ENCODE measurements at places on chromosomes 5 and 9.

DNA sequence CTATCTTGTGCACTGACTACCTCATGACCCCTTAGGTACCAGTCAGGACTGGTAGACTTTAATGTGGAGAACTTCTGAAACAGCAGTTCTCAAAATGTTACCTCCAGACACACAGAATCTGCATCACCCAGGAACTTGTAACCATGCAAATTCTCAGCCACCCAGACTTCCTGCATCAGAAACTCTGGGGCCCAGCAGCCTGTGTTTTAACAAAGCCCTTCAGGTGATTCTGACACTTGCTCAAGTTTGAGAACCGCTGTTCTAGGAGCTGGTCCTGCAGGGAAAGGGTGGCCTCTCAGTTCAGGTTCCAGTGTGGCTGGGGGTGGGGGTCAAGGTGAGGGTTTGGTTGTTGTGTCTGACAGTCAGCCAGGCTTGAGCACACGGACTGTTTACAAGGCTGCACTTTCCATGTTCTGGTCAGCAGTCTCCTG lies 28.4 kb downstream of the ZFP62 start:
- DNase-seq = no peak

GRCh38 chr9:134963546-134963945 lies 45.8 kb upstream of the FCN1 start:
- no peak for DNase-seq

DNA sequence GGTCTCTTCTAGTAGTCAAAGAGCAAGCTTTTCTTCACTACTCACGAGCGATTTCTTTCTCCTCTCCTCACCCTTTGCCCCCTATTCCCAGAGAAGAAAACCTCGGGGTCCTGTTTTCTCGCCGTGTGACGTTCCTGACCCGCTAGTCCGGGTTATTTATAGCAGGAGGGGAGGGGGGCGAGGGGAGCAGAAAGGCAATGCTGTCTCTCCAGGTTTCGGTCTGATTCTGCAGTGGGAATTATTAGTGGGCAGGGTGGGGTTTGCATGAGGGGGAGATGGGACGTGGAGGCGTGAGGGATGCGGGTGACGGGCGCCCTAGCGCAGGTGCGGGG lies 847 bp upstream of the GABRB2 start:
- DNase-seq = no peak

DNA sequence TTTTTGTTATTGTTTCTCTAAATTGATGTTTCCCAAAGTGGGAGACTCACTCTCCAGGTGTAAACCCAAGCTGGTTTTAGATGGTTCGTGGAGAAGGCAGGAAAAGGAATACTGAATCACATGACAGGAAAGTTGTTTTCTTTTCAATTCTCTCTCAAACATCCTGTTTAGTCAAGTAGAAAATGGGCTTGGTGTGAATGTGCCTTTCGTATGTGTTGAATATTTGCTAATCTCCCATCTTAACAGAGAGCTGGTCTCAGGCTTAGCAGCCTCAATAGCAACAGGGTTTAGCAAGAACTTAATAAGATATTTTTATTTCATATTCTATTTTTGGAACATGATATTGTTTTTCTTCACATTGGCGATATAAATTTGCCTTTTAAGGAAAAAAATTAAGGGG lies 119.7 kb downstream of the INSYN2B start:
- no peak for DNase-seq

DNA sequence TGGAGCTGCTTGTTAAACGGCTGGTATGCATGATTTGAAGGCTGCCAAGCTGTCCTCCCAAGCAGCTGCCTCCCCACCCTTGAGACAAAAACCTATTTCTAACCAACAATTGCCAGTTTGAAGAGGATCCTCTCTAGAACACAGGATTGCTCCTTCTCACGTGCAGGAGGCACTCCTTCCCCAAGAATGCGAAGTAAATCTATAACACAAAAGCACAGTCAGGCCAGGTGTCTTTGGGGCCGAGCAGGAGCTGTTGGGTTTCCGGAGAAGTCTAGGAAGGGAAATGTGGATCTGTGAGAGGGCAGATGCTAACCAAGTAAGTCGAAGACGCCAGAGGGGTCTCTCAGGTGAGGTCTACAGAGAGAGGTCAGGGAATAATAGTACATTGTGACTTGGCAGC lies 35.4 kb upstream of the GNPDA1 start:
- no peak for DNase-seq

DNA sequence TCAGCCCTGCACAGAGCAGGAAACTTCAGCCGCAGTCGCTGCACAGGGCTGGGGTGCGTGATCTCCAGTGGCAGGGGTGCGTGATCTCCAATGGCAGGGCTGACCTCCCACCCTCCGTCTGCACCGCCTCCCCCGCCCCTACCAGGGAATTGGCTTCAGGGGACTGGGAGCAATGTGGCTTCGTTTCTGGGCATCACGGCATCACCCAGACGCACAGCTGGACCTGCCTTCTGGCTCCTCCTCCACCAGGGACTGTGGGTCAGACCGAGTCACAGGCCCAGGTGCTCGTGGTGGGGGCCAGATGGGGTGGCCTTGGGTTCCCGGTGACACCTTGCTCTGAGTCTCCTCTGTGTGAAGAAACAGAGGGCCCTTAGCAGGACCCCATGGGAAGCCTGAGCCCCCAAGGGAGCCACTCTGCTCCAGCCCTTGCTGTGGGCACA lies 51.1 kb downstream of the AHRR start:
- DNase-seq = no peak

GRCh38 chr5:54905942-54906537 lies 79.4 kb downstream of the ESM1 start:
- DNase-seq = peak; percentile 59

DNA sequence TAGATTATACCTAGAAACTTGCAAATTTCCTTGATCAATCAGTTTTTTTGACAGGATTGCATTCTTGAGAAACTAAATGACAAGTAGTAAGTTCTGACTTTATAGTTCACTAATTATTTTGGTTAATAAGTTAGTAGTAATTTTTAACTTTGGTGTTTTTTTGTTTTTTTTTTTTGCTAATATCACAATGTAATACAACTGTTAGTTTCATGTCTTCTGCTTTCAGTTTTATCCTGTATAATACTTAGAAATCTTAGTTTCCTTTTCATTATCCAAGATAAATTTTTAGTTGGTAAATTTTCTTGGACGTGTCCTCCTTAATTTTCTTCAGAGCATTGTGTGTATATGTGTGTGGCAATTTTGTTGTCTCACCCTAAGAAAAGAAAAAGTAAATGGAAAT lies 57.8 kb downstream of the CWC27 start:
- no peak for DNase-seq

DNA sequence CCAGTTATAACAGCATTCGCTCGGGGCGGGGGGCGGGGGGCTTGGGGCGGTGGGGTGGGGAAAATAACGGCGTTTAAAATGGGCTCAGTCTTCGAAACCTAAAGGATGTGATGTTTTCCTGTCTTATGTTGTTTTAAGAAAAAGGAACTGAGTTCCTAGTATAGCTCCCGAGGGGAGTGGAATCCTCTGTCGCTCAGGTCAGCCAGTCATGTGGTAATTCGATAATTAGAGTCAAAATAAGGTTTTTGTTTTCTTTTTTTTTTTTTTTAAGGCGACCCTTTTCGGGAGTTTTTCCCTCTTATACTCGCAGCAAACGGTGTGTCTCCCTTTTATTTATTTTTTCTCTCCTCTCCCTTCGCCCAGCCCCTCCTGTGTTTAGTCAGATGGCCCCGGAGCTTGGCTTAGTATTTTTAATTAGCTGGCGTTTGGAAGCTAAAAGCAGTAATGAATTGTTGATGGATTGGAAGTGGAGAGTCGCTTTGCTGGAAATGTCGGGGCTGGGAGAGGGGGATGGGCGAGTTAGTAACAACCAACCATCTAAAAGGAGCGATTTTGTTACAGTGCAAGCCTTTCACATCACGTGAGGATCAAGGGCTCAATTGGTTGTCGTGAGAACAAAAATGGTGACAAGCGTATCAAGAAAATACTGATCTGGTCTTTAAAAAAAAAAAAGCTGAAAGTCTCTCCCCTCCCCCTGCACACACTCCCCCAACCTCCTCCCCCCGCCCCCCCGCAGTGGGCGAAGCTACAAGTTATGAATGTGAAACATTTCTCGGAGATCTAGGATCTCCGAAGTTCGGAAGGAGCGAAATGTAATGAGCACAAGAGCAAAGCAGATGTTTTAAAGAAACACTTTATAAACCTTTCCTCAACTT lies 714 bp upstream of the ZNF608 start:
- peak; percentile 84 for DNase-seq

- no peak for DNase-seq
Observed at GRCh38 chr5:199950-200645, 8.8 kb downstream of the LRRC14B start.

GRCh38 chr5:135608761-135609443 lies 30.1 kb upstream of the CXCL14 start:
- DNase-seq = no peak

GRCh38 chr9:80074439-80074838 lies 502.7 kb downstream of the TLE4 start:
- no peak for DNase-seq

DNA sequence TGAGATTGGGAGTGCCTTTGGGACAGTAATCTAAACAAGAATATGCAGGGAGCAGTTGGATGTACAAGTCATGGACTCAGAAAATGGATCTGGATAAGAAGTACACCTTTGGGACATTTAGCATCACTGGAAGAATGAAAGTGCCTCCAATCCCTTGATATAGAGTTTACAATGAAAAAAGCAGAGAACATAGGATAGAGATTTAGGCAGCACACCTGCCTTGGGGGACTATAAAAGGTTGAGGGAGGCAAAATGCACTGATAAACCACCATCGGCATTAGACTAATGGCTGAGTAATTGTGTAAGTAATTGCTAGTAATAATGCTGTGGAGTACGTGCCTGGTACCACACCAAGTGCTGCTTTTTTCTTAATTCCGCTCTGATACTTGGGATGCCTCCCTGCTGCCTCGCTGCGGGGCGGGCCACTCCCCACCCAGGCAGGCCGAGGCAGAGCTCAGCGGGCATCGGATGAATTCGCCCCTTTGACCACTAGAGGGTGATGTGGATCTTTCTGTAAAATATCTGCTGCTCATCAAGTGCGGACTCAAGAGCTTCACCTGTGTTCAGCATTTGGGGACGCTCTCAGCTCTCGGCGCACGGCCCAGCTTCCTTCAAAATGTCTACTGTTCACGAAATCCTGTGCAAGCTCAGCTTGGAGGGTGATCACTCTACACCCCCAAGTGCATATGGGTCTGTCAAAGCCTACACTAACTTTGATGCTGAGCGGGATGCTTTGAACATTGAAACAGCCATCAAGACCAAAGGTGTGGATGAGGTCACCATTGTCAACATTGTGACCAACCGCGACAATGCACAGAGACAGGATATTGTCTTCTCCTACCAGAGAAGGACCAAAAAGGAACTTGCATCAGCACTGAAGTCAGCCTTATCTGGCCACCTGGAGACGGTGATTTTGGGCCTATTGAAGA lies 99.9 kb downstream of the ANKRD18B start:
- DNase-seq = peak; percentile 33

GRCh38 chr9:34505370-34506120 lies 17.2 kb downstream of the ENHO start:
- no peak for DNase-seq

- DNase-seq = peak; percentile 8
Observed at GRCh38 chr9:71446473-71447411, 321.6 kb downstream of the CEMIP2 start.

DNA sequence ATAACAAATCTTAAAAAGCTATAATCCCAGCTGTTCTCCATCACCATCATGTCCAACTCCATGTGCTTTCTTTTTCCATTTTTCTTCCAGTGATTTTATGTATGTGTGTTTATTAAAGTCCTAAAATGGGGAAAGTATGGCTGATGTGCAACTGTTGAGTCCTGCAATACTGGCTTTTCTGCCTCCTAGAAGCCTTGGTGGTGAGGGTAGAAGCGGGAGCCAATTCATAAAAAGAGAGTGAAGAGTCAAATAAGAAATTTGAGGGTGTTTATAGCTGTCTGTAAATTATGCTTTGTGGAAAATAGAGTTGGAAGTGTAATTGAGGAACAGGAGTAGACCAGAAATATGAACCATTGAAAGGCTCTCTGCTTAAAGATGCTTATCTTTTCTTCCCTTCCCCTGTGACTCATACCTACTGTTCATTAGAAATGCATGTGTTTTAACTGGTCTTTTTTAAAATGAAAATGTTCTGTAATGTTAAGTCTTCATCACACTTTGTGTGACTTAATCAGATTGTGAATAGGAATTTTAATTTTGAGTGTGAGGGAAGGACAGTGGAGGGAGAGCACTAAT lies 80.1 kb downstream of the ZCCHC7 start:
- no peak for DNase-seq

DNA sequence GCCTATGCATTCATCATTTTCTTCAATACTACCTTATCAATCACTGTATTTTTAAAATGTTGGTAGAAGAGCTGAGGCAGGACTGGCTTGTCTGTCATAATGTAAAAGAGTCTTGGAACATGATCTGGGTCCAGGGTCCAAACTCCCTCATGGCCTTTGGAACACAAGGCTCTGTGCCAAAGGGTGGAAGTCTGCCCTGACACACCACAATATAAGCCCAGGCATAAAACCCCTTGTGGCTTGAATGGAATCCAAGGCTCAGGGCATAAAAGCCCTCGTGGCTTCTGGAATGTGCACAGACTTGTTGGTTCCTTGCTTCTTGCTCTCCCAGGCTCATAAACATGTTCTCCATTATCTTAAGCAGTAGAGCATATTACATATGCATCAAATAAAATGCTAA lies 48.0 kb downstream of the GABRB2 start:
- DNase-seq = no peak

DNA sequence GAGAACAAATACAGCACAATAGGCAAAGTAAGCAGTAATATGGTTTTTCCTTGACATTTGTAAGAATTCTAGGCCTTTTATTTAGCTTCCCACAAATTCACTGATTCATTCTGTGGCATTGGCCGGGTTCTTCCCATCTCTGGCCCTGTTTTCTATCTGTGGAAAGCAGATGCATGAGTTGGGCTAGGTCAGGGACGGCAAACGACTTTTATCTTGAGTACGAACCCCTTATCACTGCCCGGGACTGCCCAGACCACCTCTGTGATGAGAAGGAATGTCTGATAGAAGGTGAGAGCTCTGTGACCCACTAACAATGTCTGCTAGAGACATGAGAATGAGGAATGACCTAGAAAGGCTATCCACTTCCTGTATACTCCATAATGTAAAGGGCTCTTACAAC lies 35.4 kb upstream of the ADAM19 start:
- no peak for DNase-seq

GRCh38 chr9:87443006-87443405 lies 54.7 kb upstream of the DAPK1 start:
- no peak for DNase-seq

DNA sequence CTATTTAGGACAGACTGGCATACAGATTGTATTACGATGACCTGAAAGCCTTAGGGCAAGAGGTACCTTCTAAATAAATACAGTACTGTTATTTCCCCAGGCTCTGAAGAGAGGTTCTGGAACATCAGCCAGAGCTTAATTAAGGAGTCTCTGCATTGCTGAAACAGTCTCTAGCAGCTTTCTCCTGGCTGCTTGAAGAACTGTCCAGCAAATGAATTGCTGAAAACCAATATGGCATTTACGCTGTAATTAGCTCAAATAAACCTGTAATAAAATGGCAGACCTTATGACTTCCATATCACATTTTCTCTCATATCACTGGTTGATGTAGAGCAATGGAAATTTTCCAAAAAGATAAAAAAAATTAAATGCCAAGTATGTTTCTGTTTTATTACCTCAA lies 636.3 kb downstream of the GABRG2 start:
- DNase-seq = no peak

Measured in AG04450 (cell line).